Stimulated activated CD4-positive, alpha-beta T cell treated with anti-CD3 and anti-CD28 coated beads, Interleukin-12 subunit alpha, Interleukin-12 subunit beta, amount 100 ng/mL, for 4 hours (primary cell): ENCODE measurements at places on chromosomes 12 and 14.

DNA sequence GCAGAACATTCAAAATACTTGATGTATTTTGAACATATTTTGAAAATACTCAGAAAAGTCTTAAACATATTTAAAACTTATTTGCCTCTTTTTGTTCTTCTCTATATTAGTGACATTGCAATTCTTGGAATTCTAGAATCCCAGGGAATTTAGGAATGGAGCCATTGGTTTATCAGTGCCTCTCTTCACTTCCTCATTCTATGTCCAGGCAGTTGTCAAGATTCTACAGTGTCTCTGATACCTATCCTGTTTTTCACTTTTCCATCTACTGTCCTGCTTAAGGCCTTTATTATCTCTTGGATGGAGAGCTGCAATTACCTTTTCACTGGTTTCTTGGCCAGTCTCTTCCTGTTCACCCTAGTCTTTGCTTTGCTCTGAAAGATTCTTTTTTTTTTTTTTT, 144.6 kb downstream of the TTLL5 start:
- no peak for DNase-seq

- no peak for DNase-seq
Measured at GRCh38 chr12:53098354-53098981, 1.0 kb downstream of the IGFBP6 start.

GRCh38 chr12:100940503-100940902, 145.9 kb downstream of the ANO4 start:
- no peak for DNase-seq

DNA sequence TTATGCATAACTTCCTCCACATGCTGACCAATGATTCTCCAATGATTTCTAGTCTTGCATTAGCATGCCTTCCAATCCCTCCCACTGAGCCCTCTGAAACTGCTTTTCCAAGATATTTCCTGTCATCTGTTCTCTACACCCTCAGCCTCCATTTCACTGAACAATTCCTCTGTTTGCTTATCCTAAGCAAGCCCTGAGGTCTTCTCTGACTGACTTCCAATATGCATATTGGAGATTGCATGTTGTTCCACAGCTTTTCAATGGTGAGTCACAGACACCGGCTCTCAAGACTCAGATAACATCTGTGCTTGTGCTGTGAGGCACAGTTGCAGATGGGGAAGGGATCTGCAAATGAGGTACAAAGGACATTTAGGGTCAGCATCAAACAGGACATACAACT, 141.0 kb downstream of the SLC16A7 start:
- DNase-seq = no peak

DNA sequence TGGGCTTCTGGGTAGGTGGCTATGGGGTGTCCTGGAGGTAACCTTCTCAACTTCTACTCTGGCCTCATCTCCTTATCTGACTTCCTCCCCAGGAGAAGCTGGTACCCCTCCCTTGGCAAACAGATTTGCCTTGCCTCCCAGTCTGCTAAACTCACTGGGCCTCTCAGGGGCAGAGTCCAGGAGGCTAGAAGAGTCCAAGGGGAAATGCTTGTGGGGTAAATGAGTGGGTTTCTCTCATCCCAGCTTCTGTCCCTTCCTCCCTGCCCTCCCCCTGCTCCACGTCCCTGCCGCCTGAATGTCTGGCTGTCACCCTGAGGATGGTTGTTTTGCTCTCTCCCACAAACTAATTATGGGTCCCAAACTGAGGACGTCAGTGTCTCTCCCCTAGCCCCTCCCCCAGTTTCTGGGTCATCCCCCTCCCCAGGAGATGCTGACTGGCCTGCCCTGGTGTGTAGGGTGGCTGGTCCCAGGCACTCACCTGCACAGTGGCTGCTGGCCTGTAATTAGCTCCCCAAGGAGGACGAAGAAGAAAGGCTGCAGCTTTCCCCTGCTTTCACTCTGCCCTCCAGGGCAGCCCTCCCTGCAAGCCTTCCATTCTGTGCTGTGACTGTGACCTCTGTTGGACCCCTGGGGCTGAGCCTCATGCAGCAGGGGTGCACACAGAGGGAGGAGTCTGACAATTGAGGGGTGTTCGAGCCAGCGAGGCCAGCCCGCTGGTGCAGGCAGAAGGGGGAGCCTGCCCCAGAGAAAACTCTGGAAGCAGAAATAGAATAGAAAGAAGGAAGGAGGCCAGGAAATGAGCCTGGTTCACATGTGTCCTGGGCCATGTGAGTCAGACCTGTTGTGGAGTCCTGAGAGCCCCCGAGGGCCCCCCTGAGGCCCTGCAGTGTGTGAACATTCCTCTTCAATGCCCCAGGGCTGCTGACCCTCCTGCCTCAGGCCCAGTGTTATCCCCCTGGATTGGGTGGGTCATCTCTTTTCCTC, at the start of gene LRP1-AS:
LRP1-AS (minus strand) TSS at position 659 of the 984 bp plus-strand sequence.
- DNase-seq = no peak

DNA sequence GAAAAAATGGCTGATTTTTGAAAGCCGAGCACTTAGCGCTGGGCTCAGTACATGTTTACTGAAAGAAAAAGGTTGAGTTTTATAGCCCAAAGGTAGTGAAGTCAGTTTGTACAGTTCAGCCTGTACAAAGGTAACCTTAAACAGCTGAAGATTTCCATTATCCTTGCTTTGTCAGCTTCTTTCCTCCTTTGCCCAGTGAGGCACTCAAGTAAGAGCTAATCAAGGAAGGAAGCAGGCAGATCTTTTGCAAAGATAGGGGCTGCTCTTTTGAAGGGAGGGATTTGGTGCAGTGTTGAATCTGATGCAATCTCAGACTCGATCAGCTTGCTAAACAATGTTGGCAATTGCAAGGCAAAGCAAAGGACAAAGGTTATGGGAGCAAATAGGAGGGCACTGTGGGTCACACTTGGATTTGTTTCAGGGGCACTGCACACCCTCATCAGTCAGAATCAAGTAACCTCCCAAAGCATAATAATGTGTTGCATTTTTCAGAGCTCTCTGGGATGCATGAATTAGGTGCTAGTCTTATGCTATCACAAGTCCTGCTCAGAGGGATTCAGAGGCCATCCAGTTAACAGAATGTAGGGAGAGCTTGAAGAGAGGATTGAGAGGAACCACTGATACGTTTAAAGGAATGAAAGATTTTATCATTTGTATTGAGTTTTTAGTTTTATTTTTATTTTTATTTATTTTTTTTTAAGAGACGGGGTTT, 44.4 kb downstream of the ANO6 start:
- DNase-seq = no peak

DNA sequence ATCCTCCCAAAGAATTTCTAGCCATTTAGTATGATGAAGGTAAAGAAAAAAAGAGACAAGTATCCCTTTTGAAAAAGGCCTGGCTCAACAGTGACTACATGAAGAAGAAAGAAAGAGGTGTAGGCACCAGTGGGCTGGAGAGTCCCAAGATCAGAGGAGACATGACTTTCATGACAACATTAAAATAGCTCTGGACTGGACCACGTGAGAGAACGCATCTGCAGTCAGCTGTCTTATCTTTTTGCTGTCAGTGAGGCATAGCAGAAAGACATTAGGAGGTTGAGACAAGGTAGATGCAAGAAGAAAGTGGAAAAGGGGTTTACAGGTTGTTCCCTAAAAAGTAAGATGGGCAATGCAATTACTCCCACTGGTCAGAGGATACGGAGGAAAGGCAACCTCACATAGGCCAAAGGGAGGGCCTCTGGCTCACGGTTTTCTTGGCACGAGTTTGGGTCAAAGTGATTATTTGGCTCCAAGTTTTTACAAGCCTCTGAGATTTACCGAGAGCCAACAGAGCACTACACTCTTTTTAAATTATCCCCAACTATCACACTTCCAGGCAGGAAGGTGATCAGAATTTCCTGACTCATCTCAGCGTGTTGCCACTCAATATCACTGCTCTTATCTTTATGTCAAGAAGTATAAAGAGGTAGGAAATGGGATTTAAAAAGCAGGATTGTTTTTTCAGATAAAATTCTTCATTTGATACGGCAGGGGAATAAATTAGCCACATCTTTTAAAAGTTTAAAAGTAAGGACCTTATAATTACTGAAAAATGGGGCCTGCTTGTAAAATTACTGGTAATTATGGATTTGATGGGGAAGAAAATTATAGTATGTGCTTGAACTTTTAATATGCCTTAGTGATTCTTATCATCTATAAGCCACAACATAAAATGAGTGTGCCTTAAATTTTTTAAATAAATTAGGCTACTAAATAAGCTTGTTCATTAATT, 29.2 kb downstream of the TMTC1 start:
- no peak for DNase-seq

GRCh38 chr12:104285740-104286515, 17.6 kb upstream of the EID3 start:
- no peak for DNase-seq

DNA sequence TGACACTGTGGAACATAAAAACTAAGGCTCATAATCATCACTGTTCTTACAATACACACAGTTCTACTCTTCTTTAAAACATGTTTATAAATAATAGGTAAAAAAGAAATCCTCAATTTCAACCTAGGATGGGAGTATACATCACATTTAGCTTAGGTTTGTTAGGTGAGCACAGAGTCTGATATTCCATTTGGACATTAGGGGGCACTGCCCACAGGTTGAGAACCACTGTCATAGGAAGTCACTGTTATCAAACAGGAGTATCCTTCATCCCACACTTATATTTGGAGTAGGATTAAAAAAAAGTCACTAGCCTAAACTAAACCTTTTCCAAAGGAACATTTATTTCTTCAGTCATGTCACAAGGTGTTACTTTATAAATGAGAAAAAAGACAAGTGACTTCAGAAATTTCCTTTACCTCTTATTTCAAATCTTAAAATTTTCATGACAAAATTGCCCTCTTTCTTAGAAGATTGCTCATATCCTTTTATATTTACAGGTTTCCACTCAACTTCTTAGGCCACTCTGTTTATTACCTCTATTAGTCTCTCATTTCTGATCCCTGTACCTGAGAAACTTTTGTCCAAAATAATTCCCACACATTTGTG, 240.6 kb downstream of the CPNE8 start:
- no peak for DNase-seq

DNA sequence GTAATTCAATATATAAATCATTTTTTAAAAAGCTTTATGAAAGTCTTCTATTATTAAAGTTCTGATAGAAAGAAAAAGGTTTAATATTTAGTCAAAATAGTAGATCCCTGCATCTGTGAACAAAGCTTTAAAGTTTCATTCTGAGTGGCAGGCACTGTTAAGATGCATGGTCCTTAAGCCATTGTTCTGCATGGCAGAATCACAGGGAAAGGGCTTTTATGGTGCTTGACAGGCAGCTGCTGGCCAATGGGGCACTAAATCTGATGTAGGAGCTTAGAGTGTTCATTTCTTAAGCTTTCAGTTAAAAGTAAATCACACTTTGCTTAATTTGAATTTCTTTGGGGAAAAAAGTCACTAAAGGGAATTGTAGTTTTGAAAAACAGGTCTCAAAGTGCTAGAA, 148.2 kb downstream of the PLEKHA5 start:
- no peak for DNase-seq

- DNase-seq = no peak
Measured at GRCh38 chr12:111277570-111277969, 91.3 kb downstream of the PHETA1 start.

GRCh38 chr12:22318108-22318737, 16.3 kb downstream of the ST8SIA1 start:
- no peak for DNase-seq

DNA sequence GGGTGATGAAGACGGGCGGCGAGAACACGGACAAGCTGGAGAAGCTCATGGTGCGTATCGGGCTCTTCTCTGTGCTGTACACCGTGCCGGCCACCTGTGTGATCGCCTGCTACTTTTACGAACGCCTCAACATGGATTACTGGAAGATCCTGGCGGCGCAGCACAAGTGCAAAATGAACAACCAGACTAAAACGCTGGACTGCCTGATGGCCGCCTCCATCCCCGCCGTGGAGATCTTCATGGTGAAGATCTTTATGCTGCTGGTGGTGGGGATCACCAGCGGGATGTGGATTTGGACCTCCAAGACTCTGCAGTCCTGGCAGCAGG, 1.9 kb downstream of the FZD10 start:
- DNase-seq = no peak

- no peak for DNase-seq
Measured at GRCh38 chr12:41950455-41950854, 194.2 kb downstream of the GXYLT1 start.

DNA sequence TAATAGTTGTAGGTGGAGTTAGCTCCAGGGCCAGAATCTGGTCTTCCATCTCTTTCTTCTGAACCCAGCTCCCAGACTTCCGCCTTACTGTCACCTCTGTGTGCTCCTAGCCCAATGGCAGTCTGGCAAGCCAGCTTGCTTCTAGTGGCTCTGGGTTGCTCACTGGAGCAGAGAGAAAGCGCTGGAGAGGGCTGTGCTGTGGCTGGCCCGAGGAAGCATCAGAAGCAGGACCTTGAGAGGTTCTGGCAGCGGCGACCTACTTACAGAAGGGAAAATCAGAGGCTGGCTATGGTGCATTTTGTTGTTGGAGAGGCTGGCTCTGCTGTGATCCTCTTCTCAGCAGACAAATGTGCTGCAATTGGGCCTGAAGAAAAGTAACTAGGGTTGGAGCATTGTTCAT, 28.6 kb downstream of the KCNA5 start:
- no peak for DNase-seq

DNA sequence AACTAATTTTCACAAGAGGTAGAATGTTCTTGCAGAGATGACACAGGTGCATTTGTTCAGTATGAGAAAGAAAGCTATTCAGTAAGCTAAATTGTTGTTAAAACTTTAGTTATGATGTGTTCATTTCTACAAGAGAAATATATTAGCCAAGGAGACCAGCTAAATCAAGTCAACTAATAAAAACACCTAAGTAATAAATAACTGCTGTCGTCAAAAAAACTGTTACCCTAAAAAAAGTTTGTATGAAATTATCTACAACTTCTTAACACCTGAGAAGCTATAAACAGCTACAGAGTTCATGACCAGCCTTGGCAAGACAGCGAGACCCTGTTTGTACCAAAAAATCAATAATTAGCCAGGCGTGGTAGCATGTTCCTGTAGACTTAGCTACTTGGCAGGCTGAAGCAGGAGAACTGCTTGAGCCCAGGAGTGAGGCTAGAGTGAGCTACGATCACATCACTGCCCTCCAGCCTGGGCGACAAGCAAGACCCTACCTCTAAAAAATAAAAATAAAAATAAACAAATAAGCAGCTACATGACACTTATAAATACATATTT, 67.6 kb upstream of the AP4S1 start:
- no peak for DNase-seq

DNA sequence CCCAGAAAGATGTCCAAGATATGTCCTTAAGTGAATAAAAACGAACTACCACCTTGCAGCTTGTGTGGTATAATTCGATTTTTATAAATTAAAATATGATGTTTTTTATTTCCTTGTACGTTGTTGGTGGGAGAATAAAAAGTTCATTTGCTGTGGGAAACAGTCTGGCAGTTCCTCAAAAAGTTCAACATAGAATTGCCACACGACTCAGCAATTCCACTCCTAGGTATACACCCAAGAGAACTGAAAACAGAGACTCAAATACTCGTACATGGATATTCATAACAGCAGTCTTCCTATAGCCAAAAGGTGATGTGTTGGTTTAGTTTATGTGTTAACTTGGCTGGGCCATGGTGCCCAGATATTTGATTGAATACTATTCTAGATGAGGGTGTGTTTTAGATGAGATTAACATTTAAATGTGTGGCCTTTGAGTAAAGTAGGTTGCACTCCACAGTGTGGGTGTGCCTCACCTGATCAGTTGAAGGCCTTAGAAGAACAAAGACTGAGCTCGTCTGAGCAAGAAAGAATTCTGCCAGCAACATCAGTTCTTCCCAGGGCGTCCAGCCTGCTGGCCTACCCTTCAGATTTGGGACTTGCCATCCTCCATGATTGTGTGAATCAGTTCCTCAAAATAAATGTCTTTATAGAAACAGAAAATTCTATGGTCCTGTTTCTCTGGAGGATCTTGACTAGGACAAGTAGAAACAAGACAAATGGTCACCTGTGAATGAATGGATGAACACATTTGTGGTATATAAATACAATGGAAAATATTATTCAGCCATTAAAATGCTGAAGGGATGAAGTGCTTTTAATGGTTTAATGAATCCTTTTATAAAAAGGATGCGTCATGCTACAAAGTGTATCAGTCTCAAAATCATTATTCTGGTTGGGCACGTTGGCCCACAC, 5.1 kb upstream of the DENR start:
- DNase-seq = no peak
